ENCODE measurements at places on chromosomes 5 and 9. TPM values are rescaled to one million over a fixed set of nuclear protein-coding genes. Genes with fewer than 3 reads are reported as not detected.

GRCh38 chr9:95854386-95855020, 21.0 kb upstream of the ERCC6L2 start:
- DNase-seq, result no peak
- H3K4me3 ChIP-seq, result no peak overlapping the region
- peaks cover 10% of the 10 kb centered on the region for H3K36me3 ChIP-seq
- H3K27me3 ChIP-seq, result no peaks in the 10 kb centered on the region
- H3K27ac ChIP-seq, result no peak overlapping the region

GRCh38 chr9:127707766-127708165, 978 bp downstream of the CFAP157 start:
- H3K27me3 ChIP-seq, result no peaks in the 10 kb centered on the region
- no peak overlapping the region for H3K4me3 ChIP-seq
- H3K27ac ChIP-seq, result no peak overlapping the region

Gene ZDHHC11
- total RNA-seq, result 9.8 TPM

Gene PLCXD3
- total RNA-seq, result not detected
